ENCODE measurements at places on chromosomes 3 and 15.
A peak's percentile ranks its signal among the peaks of the same experiment; 100 is the strongest.

- no peak for DNase-seq
Observed at GRCh38 chr15:38504680-38505467, 50.9 kb downstream of the FAM98B start.

GRCh38 chr15:94206463-94207167 is 24.7 kb upstream of the MCTP2 start:
- peak; percentile 21 for DNase-seq

GRCh38 chr3:193574488-193575070 is 18.4 kb upstream of the OPA1 start:
- peak; percentile 17 for DNase-seq

DNA sequence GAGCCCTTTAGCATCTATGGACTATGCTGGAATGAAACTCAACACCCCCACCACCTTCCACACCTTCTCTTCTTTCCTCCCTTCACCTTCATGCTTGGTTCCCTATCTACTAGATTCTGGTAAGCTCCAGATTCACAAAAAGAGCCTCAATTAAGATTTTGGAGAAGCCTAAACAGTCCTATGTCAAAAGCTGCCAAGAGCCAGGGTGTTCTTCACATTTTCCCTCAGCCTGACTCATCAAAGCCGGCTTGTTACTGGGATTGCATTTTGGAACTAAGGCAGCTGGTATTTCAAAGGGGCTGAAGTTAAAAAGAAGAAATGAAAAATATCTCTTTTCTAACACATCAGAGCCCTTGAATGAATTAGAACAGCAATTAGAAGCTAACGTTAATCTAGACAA is 247.7 kb downstream of the MYRIP start:
- DNase-seq: no peak

GRCh38 chr15:77982127-77982490 is 95.4 kb downstream of the TBC1D2B start:
- DNase-seq: no peak

Data from kidney tubule cell (primary cell).